ENCODE measurements at places on chromosomes 2 and 18.

GRCh38 chr2:211468877-211469663, 912.7 kb downstream of the CPS1 start:
- DNase-seq: no peak

- DNase-seq: no peak
Measured at GRCh38 chr2:15965564-15966019, 25.2 kb downstream of the MYCN start.

- no peak for DNase-seq
Measured at GRCh38 chr2:223418604-223419199, 183.5 kb downstream of the SCG2 start.

DNA sequence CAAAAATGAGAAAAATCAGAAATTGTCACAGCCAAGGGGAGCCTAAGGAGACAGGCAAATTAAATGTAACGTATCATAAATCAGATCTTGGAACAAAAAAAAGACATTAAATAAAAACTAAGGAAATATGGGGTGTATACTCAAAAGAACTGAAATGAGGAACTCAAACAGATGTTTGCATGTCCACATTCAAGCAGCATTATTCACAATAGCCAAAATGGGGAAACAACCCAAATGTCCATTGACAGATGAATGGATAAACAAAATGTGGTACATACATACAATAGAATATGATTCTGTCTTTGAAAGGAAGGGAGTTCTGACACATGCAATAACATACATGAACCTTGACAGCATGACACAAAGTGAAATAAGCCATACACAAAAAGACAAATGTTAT, 155.8 kb upstream of the KLF7 start:
- DNase-seq: no peak

- no peak for DNase-seq
Measured at GRCh38 chr2:177165721-177166711, 46.6 kb upstream of the HNRNPA3 start.

- DNase-seq: no peak
Measured at GRCh38 chr2:229201521-229201920, 69.6 kb downstream of the PID1 start.

DNA sequence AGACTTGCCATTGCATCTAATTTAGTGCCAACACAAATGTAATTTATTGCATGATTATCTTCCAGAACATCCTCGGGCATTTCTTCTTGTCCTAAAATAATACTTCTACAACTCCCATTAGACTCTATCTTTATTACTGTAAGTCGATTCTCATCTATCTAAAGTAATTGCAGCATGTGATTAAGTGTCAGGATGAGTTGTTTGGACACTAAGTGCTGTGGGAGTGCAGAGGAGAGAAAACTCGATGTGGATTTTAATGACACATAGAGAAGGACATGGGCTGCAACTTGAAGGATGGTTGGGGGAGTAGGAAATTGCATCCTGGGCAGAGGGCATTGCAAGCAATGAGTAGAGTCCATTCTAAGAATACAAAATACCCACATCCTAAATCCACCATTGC, 33.5 kb downstream of the STAT4 start:
- no peak for DNase-seq

DNA sequence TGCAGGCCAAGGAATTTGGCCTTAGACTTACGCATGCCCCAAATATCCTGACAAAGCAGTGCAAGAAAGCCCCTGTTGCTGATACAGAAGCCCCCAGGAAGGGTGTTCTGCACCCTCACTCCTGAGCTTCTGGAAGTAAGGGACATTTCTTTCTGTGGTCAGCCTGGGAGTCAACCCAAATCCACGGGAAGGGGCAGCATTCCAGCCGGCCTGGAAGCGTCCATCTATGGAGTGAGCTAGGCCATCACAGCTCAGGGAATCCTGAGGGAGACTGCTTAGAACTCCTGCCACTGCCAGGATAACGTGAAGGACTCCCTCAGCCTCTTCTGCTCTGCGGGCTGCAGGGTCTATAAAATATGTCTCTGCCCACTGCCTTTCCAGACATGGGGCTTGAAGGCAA, 173.9 kb downstream of the ANAPC1 start:
- DNase-seq: no peak

- no peak for DNase-seq
Measured at GRCh38 chr2:102186791-102187495, at the start of gene IL1RL2. Gene IL1RL2, plus strand, starts transcription at chr2:102187023. Its CDS starts 845 bp downstream, at chr2:102187868.

- DNase-seq: no peak
Measured at GRCh38 chr2:67996772-67997527, 65.9 kb downstream of the C1D start.

DNA sequence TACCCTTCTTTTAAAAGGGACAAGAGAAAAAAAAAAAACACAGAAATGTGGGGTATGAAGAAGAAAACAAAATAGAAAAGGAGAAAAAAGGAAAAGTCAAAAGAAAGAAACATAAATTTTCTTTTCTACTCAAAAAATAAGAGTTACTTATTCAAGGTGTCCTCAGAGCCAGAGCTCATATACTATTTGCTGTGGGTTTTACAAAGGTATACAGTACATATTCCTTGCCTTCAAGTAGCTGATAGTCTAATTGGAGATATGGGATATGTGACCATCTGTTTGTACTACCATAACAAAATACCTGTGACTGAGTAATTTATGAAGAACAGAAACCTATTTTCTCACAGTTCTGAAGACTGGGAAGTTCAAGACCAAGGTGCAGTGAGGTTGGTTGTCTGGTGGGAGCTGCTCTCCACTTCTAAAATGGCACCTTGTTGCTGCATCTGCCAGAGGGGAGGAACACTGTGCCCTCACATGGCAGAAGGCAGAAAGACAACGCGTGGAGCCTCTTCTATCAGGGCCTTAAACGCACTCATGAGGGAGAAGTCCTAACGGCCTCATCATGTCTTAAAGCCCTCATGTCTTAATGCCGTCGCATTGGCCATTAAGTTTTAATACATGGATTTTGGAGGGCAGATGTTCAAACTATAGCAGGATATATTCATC, 33.9 kb downstream of the NBAS start:
- no peak for DNase-seq

- DNase-seq: no peak
Measured at GRCh38 chr2:1055014-1055595, 104.5 kb downstream of the SNTG2 start.

- DNase-seq: peak; percentile 5
Measured at GRCh38 chr2:107337209-107337898, 451.4 kb upstream of the ST6GAL2 start.

DNA sequence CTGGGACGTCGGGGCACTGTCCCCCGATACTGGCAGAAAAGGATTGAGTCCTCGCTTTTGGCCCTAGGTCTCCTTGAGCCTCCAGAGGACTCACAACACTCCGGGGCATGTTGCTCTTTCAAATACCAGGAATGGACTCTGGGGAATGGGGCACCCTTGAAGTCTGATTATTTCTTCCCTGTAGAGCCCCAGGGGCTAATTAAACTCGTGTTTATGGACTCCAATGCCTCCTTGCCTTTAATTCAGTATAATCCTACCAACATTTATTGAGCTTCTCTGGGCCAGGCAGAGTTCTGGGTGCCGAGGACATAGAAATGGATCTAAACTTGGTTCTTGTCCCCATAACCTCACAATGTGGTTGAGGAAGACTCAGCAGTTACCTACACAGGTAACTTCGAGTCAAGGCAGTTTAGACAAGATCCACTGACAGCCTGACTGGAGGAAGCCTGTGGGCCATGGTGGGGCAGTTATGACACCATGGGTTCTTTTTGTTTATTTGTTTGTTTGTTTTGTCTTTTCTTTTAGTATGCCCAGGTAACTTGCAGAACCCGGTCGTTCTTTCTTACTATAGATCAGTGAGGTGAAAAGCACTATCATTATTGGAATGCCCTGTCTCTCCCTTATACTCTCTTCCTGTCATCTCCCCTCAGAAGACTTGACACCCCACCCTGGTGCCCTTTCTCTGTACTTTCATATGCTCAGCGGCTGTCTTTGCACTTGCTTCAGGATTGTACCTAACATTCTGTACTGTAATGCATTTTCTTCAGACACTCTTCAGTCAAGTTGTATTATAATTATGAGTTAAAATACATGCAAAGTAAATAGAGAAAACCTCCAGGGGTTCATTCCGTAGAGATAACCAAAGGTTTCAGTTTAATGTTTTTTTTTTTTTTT, 3.2 kb downstream of the CFLAR start:
- no peak for DNase-seq

DNA sequence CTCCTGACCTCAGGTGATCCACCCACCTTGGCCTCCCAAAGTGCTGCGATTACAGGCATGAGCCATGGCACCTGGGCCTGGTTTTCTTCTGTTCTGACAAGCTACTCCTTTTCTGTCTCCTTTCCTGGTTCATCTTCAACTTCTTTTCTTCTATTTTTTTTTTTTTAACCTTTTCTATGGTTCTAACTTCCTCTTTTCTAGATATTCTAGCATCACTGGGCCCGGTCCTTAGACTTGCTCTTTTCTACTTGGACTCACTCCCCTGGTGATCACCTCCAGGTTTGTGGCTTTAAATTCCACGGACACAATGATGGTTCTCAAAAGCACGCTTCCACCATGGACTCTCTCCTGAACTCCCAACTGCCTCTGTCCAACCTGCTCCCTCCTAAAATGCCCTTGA, 2.0 kb downstream of the EIF2AK2 start:
- DNase-seq: no peak

- no peak for DNase-seq
Measured at GRCh38 chr2:12004713-12005112, 258.3 kb downstream of the LPIN1 start.

- no peak for DNase-seq
Measured at GRCh38 chr2:199979398-199979797, 24.0 kb downstream of the MAIP1 start.

DNA sequence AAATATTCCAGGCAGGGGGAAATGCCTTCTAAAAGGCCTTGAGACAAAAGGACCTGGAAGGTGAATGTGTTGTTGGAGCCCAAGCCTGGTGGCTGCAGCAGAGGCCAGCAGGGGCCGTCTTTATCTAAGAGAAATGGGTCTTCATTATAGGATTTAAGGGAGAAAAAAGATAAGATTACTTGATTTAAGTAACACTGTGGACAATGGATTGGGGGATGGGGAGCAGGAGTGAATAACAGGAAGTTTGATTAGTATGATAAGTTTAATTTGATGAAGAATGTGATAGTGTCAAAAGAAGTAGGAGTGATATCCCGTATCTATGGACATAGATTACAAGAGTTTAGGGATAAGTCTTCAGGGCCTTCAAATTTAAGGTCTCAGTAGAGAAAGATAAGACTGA, 64.2 kb downstream of the WDR75 start:
- DNase-seq: no peak

- no peak for DNase-seq
Measured at GRCh38 chr2:106191511-106192016, 2.5 kb downstream of the UXS1 start.

DNA sequence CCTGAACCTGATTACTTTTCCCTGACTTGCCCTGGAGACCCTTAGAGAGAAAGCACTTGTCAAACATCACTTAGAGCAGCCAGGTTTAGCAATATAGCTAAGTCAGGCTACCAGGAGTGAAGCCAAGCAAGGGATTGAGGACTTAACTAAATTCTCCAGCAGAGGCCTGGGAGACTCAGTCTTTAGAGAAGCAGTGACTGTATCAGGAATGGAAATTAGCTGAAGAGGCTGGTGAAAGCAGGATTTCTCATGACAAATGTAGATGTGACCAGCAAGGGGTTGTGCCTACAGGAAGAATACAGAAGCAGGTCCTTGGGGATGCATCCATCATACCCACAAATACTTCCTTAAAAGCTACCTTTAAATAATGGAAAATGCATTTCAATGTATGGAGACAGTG, 368.9 kb upstream of the MEIS1 start:
- no peak for DNase-seq

DNA sequence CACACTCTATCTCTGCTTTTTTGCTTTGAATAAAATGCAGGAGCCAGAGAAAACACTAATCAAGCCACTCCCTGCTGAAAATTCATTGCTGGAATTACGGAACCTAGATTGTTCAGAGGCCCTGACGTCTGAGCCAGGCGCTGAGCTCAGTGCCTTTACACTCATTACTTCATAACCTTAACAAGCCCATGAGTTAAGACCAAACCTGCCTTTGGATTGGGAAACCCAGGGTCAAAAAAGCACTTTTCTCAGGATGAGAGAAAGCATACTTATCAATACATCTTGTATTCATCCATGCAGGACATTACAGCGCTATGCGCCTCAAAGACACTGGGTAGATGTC, 762 bp downstream of the INO80C start:
- no peak for DNase-seq

DNA sequence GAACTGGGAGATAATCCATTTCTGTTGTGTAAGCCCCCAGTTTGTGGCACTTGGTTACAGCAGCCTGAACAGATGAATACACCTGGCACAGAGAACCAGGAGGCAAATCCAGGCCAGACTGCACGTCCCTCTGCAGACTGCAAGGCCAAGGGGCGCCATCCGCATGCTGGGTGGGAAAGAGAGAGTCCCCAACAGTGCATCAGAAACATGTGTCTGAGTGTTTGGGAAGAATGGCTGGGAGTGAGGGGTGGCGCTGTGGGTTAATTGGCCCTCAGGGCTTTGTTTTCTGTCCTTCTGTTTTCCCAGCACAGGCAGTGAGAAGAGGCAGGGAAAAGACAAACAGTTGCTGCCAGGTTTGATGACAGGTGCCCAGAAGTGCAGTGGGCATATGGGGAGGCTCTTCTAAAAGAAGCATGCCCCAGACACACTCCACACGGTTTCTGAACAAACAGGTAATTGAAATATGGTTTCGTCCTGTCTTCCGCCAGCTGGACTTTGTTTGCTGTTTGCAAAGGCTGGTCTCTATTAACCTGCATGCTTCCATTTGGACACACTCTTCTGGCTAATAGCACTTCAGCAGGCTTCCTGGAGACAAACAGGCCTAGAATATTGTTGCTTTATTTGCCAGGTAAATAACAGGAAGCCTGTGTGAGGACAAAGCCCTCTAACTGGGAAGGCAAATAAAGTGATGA, 43.4 kb upstream of the SEC11C start:
- DNase-seq: no peak

GRCh38 chr2:107197594-107198294, 311.8 kb upstream of the ST6GAL2 start:
- no peak for DNase-seq

DNA sequence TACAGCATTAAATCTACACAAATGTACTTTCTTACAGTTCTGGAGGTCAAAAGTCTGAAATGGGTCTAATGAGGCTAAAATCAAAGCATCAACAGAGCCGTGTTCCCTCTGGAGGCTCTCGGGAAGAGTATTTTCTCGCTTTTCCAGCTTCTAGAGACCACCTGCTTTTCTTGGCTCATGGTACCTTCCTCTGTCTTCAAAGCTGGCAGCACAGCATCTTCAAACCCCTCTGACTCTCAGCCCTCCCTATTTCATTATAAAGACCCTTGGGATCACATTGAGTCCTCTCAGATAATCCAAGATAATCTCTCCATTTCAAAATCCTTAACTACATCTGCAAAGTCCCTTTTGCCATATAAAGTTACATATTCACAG, 117.8 kb upstream of the NCK2 start:
- no peak for DNase-seq

- DNase-seq: no peak
Measured at GRCh38 chr18:75854174-75854573, 426.7 kb upstream of the SMIM21 start.

DNA sequence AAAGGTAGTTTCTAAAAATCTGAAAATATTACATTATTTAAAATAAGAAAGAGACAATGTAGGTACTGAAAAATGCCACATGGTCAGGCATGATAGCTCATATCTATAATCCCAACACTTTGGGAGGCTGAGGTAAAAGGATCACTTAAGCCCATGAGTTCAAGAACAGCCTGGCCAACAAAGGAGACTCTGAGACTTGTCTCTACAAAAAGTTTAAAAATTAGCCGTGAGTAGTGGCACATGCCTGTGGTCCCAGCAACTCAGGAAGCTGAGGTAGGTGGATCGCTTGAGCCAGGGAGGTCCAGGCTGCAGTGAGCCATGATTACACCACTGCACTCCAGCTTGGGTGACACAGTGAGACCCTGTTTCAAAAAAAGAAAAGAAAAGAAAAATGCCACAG, 21.8 kb downstream of the ATAD2B start:
- no peak for DNase-seq

Measured in epithelial cell of prostate (primary cell).